SW480 (cell line): ENCODE measurements at places on chromosomes 4 and X.

- DNase-seq: no peak
Observed at GRCh38 chr4:7705062-7705461, 234.6 kb downstream of the AFAP1 start.

DNA sequence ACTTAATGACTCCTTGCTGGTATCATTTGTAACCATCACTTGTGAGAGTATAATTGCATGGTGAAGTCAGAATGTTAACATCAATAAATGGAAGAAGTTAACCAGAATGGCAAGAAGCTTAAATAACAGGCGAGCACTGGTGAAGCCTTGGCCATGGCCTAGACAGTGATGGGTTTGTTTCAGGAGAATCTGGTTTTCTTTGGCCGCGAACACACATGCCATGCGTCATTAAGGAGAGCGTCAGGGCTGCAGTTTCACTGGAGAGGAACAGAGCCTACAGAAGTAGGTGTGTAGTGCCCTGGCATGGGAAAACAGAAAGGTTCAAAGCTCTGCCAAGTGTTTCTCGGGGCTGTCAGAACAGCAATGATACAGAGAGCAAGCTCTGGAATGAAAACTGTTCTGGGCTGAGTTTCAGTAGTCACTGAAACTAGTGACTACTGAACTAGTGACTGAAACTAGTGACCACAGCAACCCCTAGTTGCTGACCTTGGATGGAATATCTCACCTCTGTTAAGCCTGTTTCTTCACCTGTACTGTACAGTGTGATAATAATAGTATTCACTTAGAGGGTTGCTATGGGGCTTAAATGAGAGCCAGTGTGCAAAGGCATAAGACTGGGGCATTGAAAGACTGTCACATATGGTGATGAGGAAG is 93.8 kb downstream of the C4orf51 start:
- DNase-seq: no peak

GRCh38 chr4:36189511-36190226 is 54.6 kb downstream of the ARAP2 start:
- DNase-seq: no peak

GRCh38 chr4:145176641-145177432 is 3.6 kb downstream of the OTUD4 start:
- no peak for DNase-seq

DNA sequence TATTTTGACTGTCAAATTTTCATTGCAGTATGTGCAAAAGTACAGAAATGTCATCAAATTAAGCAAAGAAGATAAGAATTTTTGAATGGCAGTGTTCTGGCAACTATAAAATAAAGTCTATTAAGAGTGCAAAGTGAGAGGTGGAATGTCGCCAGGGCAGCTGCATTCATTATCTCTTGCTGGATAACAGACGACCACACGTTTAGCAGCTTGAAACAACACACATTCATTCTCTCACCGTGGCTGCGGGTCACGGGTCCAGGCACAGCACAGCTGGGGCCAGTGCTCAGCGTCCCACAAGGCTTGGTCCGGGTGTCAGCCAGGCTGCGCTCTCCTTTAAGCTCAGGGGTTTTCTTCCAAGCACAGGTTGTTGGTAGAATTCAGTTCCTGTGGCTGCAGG is 113.9 kb downstream of the GPR143 start:
- no peak for DNase-seq
